ENCODE measurements at places on chromosomes 6 and 20.

DNA sequence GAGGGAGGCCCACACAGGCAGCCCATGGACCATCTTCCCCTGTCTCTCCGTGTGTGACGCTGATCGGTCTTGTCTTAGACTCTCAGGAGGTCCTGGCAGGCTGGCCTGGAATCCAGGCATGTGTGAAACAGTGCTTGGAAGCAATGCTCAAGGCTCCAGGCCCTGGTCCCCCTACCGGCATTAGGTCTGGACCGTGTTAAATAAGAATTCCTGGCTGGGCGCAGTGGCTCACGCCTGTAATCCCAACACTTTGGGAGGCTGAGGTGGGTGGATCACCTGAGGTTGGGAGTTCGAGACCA, 13.0 kb downstream of the IP6K3 start:
- no peak for DNase-seq

DNA sequence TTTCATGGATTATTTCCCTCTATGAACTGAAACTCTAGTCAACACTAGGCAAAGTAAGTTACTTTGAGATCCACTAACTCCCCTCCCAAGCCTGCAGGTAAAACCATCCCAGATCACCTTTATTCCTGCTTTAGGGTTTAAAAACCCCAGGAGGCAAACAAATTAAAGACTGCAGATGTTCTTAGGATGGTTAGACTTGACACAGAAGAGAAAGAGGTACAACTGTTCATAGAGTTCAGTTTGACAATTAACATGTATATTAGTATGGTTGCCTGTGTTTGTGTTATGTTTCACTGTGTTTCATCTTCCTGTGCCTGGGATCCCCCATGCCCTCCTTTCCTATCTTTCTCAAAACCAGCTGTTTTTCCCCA, 53.5 kb downstream of the RREB1 start:
- no peak for DNase-seq

DNA sequence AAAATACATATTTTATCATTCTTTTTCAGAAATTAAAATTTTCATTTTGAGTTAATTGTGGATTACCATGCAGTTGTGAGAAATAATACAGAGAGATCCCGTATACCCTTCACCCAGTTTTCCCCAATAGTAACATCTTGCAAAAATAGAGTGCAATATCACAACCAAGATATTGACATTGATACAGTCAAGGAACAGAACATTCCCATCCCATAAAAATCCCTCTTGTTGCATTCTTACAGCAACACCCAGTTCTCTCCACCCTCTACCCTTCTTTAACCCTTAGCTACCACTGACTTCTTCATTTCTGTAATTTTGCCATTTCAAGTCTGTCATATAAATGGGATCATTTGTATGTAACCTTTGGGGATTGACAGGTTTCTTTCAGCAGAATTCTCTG, 6.9 kb upstream of the AKAP12 start:
- no peak for DNase-seq

DNA sequence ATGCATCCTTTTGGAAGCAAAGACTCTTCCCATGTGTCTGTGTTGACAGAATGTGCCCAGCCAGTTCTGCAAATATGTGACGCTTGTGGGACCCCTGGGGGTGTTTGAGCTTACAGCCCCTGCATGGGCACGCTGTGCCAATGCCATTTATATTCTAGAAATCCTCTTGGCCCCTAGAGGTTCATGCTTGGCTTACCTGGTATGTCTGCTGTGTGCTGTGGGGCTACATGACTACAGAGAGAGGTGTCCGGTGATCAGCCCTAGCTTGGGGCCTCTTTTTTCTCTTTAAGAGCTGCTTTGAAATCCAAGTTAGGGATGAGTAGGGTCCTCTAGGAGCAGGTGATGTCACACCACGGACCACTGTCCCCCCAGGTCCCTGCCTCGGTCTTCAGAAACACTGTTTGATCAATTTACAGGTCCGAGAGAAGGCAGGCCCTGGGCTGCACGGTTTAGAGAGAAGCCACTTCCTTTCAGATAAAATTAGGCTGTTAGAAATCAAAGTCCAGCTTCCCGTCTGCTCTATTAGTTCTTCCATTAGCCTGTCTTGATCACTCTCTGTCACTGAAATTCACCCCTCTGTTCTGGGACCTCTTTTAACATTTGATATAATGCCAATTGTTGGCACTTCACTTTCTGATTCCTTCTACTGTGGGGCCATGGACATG, 26.5 kb downstream of the BCAS4 start:
- no peak for DNase-seq

GRCh38 chr6:127522714-127523113, 3.6 kb upstream of the MTCL3 start:
- DNase-seq: no peak

GRCh38 chr20:58289143-58289542, 20.4 kb upstream of the RAB22A start:
- DNase-seq: no peak

GRCh38 chr6:13005994-13006393, 289.4 kb downstream of the PHACTR1 start:
- DNase-seq: no peak

- DNase-seq: no peak
Measured at GRCh38 chr20:62493253-62493885, 17.6 kb upstream of the GATA5 start.

DNA sequence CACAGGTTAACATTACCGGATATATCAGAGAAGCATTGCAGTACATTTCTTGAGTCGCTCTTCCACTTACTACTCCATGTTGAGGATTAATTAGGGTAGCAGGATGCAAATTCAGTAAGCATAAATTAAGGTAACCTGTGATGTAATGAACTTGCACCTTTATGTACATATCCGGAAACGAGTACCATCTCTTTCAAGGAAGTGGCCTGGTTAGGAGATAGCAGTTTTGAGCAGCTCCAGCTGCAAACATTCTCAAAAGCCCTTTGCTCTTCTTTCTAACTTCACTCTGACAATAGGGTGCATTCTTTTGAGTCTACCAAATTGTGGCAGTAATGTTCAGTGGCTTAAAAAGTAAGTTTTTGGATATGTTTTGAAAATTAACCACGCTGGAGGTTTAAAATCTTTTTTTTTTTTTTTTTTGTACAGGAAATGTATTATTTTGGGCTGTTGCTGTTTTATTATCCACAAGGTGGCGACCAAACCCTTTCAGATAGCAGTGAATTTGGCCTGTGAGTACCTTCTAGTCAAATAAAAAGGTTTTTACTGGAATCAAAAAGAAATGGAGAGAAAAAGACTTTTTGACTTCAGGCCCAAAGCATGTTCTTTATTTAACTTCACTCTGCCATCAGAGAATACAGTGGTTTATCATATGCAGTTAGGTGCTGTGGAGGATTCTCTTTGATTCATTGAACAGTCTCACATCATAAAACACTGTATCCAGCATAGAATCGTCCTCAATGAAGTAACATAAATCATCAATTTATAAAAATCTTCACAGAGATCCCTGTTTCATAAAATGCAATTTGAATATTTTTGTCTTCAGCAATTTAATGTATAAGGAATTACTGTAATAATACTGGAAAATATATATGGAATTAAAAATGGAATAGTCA, 8.9 kb downstream of the FAM217B start:
- DNase-seq: no peak

DNA sequence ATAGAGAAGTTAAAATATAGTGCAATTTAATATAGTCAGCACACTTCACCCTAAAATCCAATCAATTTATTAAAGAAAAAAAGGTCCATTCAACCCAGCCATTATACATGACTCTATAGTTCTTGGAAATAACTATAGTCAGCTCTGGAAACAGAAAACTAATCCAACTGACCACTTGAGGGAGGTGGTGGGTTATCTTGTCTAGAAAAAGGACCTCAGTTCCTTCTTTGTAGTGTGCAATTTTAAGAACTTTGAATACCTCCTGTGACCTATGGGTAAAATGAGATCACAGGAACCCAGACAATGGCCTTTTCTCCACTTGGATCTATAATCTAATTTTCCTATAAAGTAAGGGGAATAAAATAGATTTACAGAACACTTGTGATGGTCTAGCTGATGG, 163.6 kb upstream of the CENPW start:
- no peak for DNase-seq

DNA sequence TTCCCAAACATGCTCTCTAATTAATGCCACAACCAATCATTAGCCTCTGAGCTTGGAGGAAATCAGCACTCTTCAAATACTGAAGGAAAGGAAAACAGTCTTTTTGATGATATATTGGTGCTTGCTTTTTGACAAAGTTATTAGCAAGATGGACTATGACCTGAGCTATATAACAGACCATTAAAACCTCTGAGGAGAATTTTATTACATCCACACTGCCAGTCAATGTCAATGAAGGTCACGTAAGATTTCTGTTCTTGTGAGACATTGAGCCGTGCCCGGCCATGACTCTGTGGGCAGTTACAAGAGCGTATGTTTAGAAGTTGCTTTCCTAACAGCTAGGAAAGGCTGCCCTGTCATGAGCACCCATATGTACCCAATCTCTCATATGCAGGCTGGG, 659.0 kb downstream of the UTRN start:
- DNase-seq: no peak

GRCh38 chr6:123352279-123352678, 284.5 kb downstream of the TRDN start:
- DNase-seq: no peak

DNA sequence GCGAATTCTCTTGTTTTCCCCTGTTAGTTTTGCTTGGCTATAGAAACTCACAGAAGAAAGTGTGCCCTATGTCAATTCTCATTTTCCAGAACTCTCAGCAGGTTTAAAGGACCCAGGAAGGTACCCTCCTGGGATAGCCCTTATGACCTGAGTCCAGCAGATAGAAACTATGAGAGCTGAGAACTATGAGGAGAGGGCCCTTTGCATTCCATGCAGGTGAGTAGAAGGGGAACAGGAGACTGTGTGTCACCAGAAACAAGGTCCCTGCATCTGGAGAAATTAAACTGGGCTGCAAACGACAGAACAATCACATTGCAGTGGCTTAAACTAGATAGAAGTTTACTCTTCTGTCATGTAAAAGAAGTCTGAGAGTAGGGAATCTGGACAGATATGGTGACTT, 35.7 kb upstream of the SCUBE3 start:
- DNase-seq: no peak
